ENCODE measurements at places on chromosomes 2 and 18. TPM values are rescaled to one million over a fixed set of nuclear protein-coding genes. Genes with fewer than 3 reads are reported as not detected.

The TFCP2L1 gene
- not detected for total RNA-seq

The NT5DC4 gene
- not detected for total RNA-seq

The IL1RL2 gene
- total RNA-seq = not detected

The IL18RAP gene
- 25.2 TPM for total RNA-seq

The SCYGR1 gene
- not detected for total RNA-seq

The POLE4 gene
- total RNA-seq = 45.7 TPM

The REG1B gene
- total RNA-seq = not detected

The SEPTIN2 gene
- total RNA-seq = 247 TPM

The SNTG2 gene
- total RNA-seq = 2.5 TPM

The RBKS gene
- total RNA-seq = 1.6 TPM
